ENCODE measurements at places on chromosomes 2 and 18.

GRCh38 chr18:46538376-46538775, 118.6 kb downstream of the LOXHD1 start:
- no peak for DNase-seq

DNA sequence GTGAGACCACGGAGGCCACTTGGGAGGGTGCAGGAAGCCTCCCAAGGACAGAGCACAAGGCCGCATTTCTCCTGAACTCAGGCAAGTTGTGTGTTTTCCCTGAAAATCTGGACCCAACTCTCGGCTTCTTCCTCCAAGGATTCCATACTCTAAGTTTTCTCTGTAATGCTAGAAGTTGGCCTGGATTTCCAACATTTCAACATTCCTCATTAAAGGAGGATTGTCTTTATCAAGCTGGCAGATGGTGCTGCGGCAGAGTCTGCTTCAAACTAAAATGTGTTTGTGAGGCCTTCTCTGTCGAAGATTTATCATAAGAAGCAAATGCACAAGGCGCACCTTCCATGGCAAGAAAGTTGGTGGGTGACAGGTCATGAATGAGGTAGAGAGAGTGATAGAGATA, 94.4 kb upstream of the SATB2 start:
- no peak for DNase-seq

- DNase-seq = no peak
Observed at GRCh38 chr2:101766337-101766736, 68.8 kb downstream of the MAP4K4 start.

- DNase-seq = peak; percentile 41
Observed at GRCh38 chr2:180002198-180002770, 4.8 kb downstream of the CWC22 start.

DNA sequence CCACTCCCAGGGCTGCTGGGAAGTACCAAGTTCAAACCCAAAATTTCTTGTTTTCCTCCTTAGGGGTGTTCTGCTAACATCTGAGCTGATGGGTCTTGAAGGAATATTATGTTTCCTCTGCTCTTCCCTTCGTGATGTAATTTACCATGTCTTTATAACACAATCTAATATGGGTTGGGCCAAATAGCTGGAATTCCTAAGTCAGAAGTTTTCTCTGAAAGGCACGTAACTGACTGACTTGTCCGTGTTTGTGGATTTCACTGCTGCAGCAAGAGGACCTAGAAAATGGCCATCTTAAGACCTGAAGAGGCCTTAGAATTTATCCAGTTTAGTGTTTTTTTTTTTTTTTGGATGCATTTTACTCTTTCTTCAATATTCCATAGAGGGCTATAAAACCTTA, 256.7 kb downstream of the DCDC2C start:
- no peak for DNase-seq

GRCh38 chr2:880201-880970, 70.3 kb upstream of the SNTG2 start:
- no peak for DNase-seq

DNA sequence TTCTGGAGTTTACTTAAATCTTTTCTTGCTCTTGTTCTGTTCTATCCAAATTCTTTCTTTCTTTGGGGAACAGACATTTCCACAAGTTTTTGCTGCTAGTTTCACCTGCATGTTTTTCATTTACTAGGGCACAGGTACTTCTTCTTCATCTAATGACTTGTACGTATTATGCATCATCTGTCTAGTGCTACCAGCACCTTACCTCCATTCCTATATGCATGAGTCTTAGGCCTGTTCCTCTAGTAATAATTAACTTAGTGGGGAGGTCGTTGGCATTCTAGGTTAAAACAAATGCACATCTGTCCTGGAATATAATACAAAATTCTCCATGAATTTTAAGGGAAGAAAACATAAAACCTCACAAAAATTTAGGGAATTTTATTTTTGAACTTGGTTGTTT, 164.5 kb upstream of the STON1 start:
- no peak for DNase-seq

GRCh38 chr18:41993151-41993550, 38.1 kb downstream of the PIK3C3 start:
- DNase-seq = peak; percentile 54

DNA sequence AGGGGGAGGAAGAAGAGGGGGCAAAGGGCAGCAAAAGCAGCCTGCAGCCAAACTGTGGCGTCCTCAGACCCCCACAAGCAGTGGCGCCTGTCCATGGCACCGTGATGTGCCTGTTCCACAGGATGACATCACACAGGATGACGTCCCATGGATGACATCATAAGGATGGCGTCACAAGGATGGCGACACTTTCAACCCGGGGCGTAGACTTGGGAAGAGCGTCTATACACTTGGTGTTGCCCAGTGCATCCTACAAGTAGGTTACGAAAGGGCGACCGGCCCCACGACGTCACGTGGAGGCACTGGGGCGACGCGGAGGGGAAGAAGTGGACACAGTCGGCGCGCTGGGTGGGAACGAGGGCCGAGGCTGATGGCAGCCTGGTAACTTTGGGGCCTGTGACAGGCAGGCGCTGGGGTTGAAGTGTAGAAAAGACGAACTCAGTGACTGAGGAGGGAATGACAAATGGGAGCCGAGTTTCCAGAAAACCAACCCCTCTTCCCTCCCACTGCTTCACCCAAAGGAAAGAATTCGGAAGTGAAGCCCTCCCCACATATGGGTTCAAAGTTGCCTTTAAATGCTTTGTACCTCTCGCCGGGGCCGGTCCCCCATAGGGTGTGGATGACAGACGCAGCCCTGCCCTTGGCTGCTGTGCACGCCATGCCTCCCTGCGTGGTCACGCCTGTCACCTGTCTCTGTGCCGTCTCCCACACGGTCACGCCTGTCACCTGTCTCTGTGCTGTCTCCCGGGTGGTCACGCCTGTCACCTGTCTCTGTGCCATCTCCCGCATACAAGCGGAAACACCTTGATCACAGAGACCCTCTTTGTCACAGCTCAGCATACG, 13.4 kb upstream of the KCNG2 start:
- peak; percentile 44 for DNase-seq

- DNase-seq = no peak
Observed at GRCh38 chr2:196617430-196617829, 22.1 kb upstream of the CCDC150 start.

- DNase-seq = peak; percentile 96
Observed at GRCh38 chr2:128710729-128711128, 392.1 kb upstream of the HS6ST1 start.

GRCh38 chr2:241200822-241201395, 12.4 kb downstream of the ANO7 start:
- peak; percentile 59 for DNase-seq

DNA sequence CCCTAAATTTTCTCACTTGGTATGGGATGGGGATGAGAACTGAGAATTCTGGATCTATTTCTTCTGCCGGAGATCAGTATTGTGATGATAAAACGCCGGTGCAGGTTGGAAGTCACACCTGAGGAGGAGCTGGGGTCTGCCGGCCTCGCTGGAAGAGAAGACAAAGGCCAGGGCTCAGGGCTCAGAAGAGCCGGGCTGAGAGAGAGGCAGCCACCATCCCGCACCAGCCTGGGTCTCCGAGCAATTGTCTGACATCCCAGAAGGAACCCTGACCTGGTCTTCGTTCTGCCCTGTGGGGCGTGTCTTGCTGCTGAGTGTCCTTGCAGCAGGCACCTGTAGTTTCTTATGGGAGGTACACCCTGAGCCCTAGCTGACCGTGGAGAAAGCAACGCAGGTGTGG, 31.4 kb upstream of the SALL3 start:
- no peak for DNase-seq

- DNase-seq = peak; percentile 4
Observed at GRCh38 chr18:52339891-52340371, at the start of gene DCC. Gene DCC (plus strand): TSS chr18:52340197. CDS start chr18:52340788, 591 bp downstream.

DNA sequence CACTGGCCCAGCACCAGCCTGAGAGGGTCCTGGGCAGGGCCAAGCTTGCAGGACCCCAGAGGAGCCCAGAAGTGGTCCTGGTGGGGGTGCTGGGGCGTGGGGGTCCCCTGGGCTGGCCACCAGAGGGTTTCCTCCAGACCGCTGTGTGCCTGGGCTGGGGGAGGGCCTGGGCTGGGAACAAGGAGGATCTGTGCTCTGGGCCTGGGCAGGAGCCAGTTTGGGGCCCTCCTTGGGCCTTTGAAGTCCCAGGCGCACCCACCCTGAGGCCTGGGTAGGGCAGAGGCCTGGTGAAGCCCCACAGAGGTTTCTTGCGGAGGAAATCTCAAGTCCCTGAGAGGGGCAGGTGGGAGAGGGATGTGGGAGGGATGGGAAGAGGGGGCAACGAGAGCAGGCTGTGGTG, 63.4 kb upstream of the GPC1 start:
- DNase-seq = no peak

DNA sequence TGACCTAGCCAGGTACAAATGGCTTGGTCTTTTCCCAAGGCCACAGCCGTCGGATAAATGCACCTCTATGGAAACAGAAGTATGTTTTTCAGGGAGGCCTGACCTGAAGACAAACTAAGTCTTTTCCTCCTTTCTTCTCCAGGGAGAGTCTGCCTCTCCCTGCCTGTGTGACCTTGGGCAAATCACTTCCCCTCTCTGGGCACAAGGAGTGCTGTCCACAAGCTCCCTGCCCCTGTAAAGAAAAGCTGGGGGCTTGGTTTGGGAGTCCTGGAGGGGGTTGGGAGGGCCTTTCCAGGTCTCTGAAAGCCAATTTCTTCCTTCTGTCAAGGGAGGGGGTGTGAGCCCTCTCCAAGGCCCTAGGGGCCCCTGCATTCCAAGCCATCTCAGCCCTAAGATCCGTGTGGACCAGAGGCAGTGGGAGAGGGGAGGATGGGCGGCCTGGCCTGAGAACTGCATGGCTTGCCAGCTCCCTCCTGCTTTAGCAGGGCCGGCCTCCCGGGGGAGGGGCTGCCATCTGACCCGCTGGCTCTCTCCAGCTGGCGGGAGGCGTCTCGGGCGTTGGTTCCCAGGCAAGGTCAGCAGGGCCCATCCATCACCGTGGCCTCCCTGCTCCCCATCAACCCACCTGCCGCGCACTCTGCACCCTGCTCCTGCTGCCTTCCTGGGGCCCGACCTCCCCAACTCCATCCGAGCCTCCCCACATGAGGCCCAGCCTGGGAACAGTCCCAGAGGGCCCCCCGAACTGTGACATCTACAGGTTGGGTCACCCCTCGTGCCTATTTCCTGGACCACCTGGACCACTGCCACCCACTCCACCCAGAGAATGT, 61.4 kb downstream of the SMAD7 start:
- no peak for DNase-seq

DNA sequence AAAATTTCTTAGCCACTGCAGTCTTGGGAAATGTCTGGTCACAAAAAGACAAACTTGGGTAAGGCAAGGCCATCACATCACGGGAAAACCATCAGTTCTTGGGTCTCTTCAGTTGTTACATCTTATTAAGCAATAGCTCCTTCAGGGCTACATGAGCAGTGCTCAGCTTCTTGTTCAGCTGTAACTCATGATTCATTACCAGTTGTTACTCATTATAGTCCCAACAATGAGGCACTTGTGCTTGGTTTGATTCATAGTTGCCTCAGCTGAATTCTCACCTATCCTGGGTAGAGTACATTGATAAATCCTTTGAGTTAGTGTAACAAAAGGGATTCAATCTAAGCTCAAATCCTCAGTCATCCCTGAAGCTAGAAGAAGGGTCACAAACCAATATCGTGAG, 102.4 kb upstream of the DCC start:
- DNase-seq = peak; percentile 0

- DNase-seq = no peak
Observed at GRCh38 chr2:196939371-196939770, 12.9 kb upstream of the PGAP1 start.

- no peak for DNase-seq
Observed at GRCh38 chr2:235516257-235516656, 22.4 kb downstream of the AGAP1 start.

GRCh38 chr2:64846177-64846576, 143.0 kb upstream of the SLC1A4 start:
- peak; percentile 43 for DNase-seq

GRCh38 chr2:28991021-28991420, 9.9 kb downstream of the TOGARAM2 start:
- DNase-seq = no peak

- no peak for DNase-seq
Observed at GRCh38 chr2:152867397-152867796, 149.0 kb downstream of the ARL6IP6 start.

DNA sequence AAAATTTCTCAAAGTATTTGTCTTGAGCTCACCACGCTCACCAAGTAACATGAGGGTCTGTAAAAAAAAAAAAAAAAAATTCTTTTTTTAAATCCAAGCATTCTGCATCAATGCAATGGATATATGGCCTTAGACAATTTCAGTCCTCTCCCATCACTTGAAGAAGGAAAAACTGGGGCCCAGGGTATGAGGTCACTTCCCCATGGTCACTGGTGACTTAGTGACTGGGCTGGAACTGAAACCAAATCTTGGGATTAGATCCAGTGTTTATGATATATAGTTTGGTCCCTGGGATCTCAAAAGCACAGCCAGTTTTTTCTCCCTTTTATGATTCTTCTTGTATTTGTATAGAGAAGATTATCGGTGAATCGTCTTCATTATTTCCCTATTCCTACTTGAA, 477.9 kb upstream of the TNP1 start:
- no peak for DNase-seq

- peak; percentile 63 for DNase-seq
Observed at GRCh38 chr2:9238591-9239326, 32.1 kb downstream of the ASAP2 start.

DNA sequence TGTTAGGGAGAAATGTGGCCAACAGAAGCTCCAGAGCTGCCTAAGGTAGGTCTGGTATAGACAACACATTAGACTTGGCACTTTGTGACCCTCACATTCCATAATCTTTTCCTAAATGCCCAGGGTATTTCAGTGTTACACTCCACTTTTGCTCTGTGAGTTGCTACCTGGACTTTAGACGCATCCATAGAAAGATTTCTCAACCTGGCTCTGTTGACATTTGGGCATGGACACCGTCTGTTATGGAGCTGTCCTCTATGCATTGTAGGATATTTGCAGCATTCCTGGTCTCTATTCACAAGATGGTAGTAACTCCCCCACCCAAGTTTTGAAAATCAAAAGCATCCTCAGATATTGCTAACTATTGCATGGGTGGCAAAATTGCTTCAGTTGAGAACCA, 136.5 kb upstream of the NETO1 start:
- no peak for DNase-seq

GRCh38 chr2:201441409-201441808, 9.8 kb downstream of the TRAK2 start:
- DNase-seq = no peak

- no peak for DNase-seq
Observed at GRCh38 chr2:240435948-240436682, 652 bp downstream of the GPC1 start.

GRCh38 chr2:134366359-134366758, 112.5 kb downstream of the MGAT5 start:
- no peak for DNase-seq

DNA sequence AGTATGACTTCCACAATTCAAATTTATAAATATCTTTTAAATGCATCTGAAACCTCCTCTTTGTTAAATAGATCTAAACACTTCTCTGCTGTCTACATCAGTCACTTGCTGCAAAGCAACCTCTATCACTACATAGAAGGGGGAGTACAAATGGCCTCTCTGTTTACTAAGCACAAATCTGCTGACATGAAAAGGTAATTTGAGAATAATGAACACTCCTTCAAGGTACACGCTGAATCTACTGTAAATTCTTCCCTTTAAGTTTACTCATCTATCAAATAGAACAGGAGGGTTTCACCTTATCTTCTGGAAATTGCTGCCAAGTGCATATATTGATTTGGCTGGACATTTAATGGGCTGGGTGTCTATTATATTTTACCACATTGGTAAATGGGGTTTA, 879.6 kb downstream of the SUCLG1 start:
- DNase-seq = no peak
